ENCODE measurements at places on chromosomes 6 and 20.

DNA sequence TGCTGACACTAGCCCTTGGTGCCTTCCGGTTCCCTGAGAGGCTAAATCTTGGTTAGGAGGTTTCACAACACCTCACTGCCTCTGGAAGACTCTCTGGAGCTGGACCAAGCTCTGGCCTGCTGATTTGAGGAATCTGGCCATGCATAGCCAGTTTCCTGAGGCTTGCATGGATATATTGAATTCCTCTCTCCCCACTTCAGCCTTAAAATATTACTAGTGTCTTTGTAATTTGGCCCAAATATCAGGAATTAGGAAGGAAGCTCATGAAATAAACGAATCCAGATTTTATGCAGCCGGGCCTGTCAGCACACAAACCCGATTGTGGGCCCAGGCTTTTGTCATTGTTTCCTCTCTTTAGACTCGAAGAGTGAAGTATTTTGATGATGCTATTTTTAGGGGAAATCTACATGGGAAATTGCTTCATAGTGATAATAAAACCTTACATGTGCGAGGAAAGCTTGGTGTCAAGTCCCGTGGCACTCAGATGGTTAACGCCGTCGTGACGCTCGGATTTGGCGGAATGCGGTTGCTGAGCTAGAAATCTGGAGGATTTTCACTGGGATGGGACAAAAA, 144.4 kb downstream of the PHACTR3 start:
- no peak for DNase-seq

GRCh38 chr6:112382778-112383177, 35.6 kb downstream of the RFPL4B start:
- no peak for DNase-seq

DNA sequence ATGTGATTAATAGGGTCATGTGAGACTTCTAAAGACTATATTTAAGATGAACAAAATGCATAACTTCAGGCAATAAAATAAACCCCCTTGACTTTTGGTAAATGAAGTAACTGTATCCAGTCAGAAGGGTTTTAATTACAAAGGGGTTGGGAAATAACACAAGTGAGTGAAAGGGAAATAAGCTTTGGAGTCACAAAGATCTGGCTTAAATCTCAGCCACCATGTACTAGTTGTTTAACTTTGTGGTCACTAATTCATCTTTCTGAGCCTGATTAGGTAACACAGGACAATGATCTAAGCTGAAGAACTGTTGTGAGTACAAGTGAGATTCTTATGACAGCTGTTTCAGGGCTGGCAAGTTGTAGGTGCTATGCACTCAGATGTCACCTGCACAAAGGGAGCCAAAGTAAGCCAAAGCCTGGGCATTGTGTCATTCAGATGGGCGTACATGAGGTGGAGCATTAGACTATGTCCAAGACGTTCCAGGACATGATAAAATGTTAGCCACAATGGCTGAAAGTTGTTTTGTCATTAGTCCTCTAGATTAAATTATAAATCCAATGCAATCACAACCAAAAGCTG, 13.8 kb downstream of the TOMM34 start:
- no peak for DNase-seq

DNA sequence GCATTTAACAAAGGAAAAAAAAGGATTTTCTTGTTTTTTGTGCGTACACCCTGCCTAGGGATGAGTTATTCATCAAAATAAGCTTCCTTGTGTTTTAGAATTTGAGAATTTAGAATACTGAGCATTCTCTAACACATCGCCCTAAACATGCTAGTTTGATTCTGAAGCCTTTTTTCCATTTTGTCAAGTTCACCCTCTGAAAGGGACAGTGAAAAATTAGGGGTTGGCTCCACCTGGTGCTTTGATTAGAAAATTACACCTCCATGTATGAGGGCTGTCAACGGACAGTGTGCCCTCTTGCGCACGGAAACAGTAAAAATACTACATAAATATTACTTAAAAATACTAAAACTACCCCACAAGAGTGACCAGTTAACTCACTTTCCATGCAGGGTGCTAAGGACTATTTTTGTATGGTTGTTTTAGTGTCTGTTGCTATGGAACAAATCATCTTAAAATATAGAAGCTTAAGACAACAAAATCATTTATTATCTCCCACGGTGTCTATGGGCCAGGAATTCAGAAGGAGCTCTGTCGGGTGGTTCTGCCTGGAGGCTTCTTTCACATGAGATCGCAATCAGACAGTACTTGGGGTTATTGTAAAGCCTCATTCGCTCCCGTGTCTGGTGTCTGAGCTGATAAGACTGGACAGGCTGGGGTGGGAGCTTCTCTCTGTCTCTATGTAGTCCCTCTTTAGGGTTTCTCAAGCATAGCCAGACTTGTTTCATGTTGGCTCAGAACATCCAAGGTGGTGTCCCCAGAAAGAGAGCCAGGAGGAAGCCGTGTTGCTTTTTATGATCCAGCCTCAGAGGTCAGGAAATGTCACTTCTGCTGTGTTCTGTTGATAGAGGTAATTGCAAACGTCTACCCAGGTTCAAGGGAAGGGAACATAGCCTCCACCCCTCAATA, 41.1 kb upstream of the TMEM170B start:
- DNase-seq = peak; percentile 40

- no peak for DNase-seq
These were observed 98.8 kb upstream of the CITED2 start for GRCh38 chr6:139473231-139473701.

- DNase-seq = no peak
These were observed 7.2 kb upstream of the VWA7 start for GRCh38 chr6:31784098-31784925.

DNA sequence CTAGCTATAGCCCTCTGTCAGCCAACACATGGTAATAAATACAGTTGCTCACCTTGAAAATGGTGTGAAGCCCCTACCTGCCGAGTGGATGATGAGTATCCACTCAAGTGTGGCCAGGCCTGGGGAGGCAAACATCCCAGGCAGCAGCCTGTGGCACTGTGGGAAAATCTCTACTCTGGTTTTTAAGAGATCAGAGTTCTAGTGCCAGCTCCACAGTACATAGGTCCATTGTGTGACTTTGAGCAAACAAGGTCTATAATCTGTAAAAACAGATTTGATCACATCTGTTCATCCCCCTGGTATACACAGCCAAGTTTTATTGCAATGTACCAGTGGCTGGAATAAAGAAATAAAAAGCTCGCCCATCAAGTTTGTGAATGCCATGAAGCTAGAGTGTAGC, 82.7 kb upstream of the ARMC2 start:
- DNase-seq = no peak

- DNase-seq = no peak
These were observed 68.7 kb downstream of the FILIP1 start for GRCh38 chr6:75424618-75425548.

DNA sequence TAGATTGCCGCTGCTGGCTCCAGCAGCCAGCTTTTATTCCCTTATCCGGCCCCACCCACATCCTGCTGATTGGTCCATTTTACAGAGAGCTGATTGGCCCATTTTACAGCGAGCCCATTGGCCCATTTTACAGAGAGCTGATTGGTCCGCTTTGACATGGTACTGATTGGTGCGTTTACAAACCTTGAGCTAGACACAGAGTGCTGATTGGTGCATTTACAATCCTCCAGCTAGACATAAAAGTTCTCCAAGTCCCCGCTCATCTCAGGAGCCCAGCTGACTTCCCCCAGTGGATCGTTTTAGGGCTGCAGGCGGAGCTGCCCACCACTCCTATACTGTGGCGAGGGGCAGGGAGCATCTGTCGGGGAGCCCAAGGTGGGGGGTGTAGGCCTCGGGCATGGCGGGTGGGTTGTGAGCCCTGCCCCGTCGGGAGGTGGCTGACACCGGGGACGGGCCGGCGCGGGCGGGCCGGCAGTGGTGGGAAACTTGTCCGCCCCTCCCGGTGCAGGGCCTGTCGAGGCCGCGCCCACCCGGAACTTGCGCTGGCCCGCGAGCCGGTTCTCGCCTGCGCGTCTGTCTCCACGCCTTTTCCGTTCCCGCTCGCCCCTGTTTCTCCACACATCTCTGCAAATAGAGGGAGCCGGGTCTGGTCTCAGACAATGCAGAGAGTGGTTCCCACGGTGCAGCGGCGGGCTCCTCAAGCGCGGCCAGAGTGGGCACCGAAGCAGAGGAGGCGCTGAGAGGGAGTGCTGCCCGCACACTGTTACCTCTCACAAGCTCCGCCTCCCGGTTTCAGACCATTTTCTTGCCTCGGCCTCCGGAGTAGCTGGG, 86.1 kb upstream of the STMND1 start:
- DNase-seq = no peak

GRCh38 chr6:131548441-131548840, 24.6 kb upstream of the ARG1 start:
- no peak for DNase-seq

DNA sequence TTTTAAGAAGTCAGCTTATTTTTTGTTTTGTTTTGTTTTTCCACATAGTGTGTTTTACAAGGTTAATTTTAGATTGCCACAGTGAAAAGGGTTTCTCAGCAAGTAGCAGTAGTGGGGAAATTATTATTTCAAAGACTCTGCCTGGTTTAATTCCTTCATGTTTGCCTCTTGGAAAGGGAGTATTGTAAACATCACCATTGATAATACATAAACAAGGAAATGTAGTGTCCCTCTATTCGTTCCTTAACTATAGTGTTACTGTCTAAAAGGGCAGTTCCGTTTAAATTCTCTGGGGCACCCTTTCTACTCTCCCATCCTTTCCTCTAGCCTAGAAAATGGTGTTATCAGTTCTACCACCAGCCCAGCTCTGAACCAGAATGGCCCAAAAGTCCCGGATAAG, 391.0 kb upstream of the SOX4 start:
- DNase-seq = no peak

DNA sequence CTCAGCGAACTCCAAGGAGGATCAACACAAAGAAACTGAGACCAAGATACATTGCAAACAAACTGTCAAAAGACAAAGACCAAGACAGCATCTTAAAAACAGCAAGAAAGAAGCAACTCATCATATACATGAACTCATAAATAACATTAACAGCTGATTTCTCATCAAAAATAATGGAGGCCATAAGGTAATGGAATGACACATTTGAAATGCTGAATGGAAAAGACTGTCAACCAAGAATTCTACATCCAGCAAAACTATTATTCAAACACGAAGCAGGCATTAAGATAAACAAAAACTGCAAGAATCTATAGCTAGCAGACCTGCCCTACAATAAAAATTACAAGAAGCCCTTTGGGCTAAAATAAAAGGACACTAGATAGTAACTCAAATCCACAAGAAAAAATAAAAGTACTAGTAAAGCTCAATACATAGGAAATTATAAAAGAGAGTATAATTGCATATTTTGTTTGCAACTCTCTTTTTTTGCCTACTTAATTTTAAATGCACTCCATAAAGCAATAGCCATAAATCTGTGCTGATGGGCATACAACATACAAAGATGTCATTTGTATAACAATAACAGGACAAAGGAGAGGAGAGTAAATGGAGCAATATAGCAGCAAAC, 37.9 kb upstream of the FOXF2 start:
- no peak for DNase-seq

GRCh38 chr6:12345694-12346058, 55.5 kb downstream of the EDN1 start:
- DNase-seq = no peak

- peak; percentile 0 for DNase-seq
These were observed 1.4 kb downstream of the PIM1 start for GRCh38 chr6:37171201-37171969.

GRCh38 chr6:167933847-167934246, 63.6 kb upstream of the KIF25 start:
- DNase-seq = no peak

DNA sequence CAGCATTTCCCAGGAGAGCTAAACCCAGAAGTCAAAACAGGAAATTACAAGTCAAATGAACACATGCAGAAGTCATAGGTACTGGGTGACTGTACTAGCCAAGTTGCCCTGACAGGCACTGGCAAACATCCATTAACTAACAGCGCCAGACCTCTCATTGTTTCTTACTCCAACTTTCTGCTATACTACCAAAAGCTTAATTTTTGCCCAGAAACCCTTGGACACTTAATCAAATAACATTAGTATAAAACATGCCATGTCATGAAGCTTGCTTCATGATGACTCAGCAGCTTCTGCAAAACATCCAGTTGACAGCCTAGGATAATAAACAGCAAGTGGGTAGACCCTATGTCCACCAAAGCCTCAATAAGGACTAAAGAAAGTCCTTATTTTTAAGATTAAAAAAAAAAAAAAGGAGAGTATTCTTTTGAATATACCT, 3.5 kb downstream of the NUP153 start:
- no peak for DNase-seq

DNA sequence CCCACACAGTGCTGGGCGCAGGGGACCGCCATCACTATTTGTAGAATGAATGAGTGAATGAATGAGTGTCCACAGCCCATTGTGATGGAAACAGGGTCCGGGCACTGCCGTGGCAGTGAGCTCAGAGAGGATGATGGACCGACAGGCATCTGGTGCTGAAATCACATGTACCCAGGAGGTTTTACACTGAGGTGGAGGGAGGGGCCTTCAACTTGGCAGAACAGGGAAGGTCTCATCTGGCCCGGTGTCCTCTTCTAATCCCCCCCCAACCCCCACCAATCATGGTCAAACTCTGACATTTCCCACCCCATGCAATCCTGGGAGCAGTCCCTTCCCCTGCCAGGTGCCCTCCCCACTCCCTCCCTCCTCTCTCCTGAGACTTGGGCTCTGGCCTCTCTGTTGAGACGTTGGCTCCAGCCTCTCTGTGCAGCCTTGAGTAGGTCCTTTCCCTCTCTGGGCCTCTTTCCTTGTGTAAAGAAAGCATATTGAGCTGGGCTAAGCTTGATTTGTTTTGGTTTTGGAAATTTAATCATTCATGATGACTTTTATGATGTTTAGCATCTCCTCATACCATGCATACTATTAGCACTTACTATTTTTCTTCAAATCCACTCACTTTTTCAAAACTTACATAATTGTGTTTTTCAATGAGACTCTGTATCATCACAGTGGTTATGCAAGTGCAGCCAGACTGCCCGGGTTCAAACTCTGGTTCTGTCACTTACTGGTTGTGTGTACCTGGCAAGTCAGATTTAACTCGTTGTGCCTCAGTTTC, 10.8 kb downstream of the KIAA1755 start:
- DNase-seq = no peak

DNA sequence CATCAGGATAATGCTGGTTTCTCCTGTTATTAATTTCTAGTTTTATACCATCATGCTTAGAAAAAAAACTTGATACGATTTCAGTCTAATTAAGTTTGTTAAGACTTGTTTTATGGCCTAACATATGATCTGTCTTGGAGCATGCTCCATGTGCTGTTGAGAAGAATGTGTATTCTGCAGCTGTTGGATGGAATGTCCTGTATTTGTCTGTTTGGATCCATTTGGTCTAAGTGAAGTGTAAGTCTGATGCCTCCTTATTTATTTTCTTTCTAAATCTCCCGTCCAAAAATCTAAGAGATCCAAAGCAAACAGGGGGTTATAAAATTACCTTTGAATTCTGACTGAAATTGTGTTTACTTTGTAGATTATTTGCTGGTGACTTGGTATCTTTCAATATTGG, 30.0 kb upstream of the PRND start:
- DNase-seq = no peak

- no peak for DNase-seq
These were observed 177.2 kb upstream of the TAB2 start for GRCh38 chr6:149140137-149140909.
